ENCODE measurements at places on chromosomes 3 and 15. TPM values are rescaled to one million over a fixed set of nuclear protein-coding genes. Genes with fewer than 3 reads are reported as not detected.

- H3K27ac ChIP-seq: no peak overlapping the region
- no peak for DNase-seq
- H3K4me3 ChIP-seq: no peak overlapping the region
- no peaks in the 10 kb centered on the region for H3K36me3 ChIP-seq
- no peaks in the 10 kb centered on the region for H3K27me3 ChIP-seq
- H3K4me1 ChIP-seq: no peaks in the 10 kb centered on the region
Observed at GRCh38 chr15:90893175-90894090, 9.1 kb downstream of the FES start.

- peaks cover 10% of the 10 kb centered on the region for H3K4me1 ChIP-seq
- no peaks in the 10 kb centered on the region for H3K36me3 ChIP-seq
- no peak overlapping the region for H3K4me3 ChIP-seq
- no peak overlapping the region for H3K27ac ChIP-seq
Observed at GRCh38 chr15:70443486-70444273, 319.7 kb downstream of the UACA start.

- no peak overlapping the region for H3K27ac ChIP-seq
- no peak for DNase-seq
- no peaks in the 10 kb centered on the region for H3K4me1 ChIP-seq
Observed at GRCh38 chr15:68769702-68770101, 51.0 kb downstream of the ANP32A start.

DNA sequence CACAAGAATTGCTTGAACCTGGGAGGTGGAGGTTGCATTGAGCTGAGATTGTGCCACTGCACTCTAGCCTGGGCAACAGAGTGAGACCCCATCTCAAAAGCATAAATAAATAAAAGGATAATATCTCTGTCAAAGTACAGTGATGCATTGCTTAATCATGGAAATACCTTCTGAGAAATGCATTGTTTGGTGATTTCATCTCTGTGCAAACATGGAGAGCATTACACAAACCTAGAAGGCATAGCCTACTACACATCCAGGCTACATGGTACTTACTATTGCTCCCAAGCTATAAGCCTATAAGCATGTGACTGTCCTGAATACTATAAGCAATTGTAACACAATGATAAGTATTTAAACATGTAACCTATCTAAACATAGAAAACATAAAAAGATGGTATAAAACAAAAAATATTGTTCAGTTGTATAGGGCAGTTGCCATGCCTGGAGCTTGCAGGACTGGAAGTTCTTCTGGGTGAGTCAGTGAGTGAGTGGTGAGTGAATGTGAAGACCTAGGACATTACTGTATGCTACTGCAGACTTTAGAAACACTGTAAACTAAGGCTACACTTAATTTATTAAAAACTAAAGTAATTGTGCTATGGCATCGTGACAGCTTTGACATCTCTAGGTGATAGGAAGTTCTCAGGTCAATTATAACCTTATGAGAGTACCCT lies 93.6 kb upstream of the SNRPN start:
- DNase-seq: no peak
- no peaks in the 10 kb centered on the region for H3K27me3 ChIP-seq
- no peak overlapping the region for H3K4me3 ChIP-seq
- H3K36me3 ChIP-seq: no peaks in the 10 kb centered on the region
- no peaks in the 10 kb centered on the region for H3K4me1 ChIP-seq

GRCh38 chr3:158402590-158402989 lies 168.4 kb upstream of the MLF1 start:
- H3K4me1 ChIP-seq: no peaks in the 10 kb centered on the region
- no peak overlapping the region for H3K4me3 ChIP-seq
- no peak for DNase-seq
- H3K27ac ChIP-seq: no peak overlapping the region

- no peak overlapping the region for H3K27ac ChIP-seq
- no peaks in the 10 kb centered on the region for H3K27me3 ChIP-seq
- no peak overlapping the region for H3K4me3 ChIP-seq
- no peaks in the 10 kb centered on the region for H3K4me1 ChIP-seq
Observed at GRCh38 chr3:100288288-100288894, 27.6 kb downstream of the TBC1D23 start.

- DNase-seq: no peak
- no peaks in the 10 kb centered on the region for H3K4me1 ChIP-seq
- no peak overlapping the region for H3K4me3 ChIP-seq
- H3K36me3 ChIP-seq: no peaks in the 10 kb centered on the region
- H3K27me3 ChIP-seq: no peaks in the 10 kb centered on the region
Observed at GRCh38 chr3:85632921-85633320, 674.1 kb downstream of the CADM2 start.

DNA sequence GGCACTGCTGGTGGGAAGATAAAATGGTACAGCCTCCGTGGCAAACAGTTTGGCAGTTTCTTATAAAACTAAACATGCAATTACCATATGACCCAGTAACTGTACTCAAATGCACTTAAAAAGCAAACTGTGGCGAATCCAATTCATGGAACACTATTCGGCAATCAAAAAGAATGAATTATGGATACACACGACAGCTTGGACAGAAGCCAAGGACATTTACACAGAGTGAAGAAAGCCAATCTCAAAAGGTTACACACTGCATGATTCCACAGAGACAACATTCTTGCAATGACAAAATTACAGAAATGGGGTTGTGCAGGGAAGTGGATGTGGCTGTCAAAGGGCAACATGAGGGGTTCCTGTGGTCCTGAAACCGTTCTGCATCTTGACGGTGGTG lies 122.1 kb upstream of the IQSEC1 start:
- no peak overlapping the region for H3K27ac ChIP-seq
- DNase-seq: no peak
- H3K27me3 ChIP-seq: no peaks in the 10 kb centered on the region
- H3K36me3 ChIP-seq: no peaks in the 10 kb centered on the region
- no peak overlapping the region for H3K4me3 ChIP-seq

DNA sequence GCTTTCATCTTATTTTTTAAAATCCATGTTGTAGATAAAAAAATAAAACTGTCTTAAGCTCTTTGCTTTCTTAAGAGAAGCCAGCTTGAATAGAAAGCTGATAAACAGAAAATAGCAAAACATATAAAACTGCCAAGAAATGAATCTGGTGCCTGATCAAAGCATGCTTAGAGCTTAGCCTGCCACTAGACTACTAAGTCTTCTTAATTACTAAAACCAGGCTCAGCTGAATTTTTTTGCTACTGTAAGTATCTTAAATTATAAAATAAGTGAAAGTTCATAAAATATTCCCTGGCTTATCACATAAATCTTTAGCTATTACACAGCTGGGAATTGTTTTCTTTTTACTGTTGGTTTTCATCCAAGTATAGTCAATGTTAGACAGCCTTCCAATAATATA lies 803.9 kb downstream of the DIPK2A start:
- H3K27me3 ChIP-seq: no peaks in the 10 kb centered on the region
- no peak overlapping the region for H3K4me3 ChIP-seq
- no peaks in the 10 kb centered on the region for H3K36me3 ChIP-seq
- H3K27ac ChIP-seq: no peak overlapping the region
- no peak for DNase-seq

DNA sequence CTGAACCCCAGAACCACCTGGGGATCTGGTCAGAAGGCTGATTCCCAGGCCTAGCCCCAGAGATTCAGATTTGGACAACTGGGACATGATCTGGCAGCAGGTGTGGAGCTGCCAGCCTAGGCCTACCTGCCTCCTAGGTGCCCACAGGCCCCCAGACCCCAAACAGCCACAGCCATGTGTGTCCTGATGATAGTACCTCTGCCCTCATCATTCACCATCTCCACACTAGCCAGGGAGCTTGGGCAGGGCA lies 34.7 kb downstream of the HMCES start:
- DNase-seq: no peak
- H3K36me3 ChIP-seq: no peaks in the 10 kb centered on the region
- H3K4me3 ChIP-seq: no peak overlapping the region
- peaks cover 29% of the 10 kb centered on the region for H3K4me1 ChIP-seq

GRCh38 chr15:45399381-45400212 lies 21.3 kb upstream of the GATM start:
- H3K36me3 ChIP-seq: no peaks in the 10 kb centered on the region
- peak; percentile 49 for DNase-seq
- H3K4me3 ChIP-seq: no peak overlapping the region
- no peak overlapping the region for H3K27ac ChIP-seq
- H3K27me3 ChIP-seq: peaks cover under 1% of the 10 kb centered on the region

DNA sequence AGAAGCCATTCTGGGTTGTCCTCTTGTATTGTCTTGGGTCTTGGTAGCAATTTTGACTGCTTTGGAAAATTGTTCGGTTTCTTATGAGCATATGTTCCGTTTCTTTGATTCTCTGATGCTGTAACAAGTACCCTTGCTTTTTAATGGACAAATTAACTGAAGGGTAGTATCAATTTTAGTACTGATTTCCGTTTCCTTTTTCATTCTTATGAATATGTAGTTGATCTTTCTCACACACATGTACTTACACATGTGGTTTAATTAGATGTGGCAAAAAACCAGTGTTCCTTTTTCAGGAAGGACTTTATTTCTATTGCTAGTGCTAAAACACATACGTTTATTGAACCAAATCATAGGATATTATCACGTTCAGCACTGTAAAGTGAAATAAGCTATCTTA lies 119.1 kb downstream of the TCF12 start:
- DNase-seq: no peak
- H3K36me3 ChIP-seq: no peaks in the 10 kb centered on the region
- H3K4me1 ChIP-seq: peaks cover 21% of the 10 kb centered on the region

GRCh38 chr3:133934073-133934970 lies 38.6 kb upstream of the RAB6B start:
- no peak overlapping the region for H3K4me3 ChIP-seq
- no peak overlapping the region for H3K27ac ChIP-seq
- H3K36me3 ChIP-seq: no peaks in the 10 kb centered on the region
- no peaks in the 10 kb centered on the region for H3K27me3 ChIP-seq
- no peaks in the 10 kb centered on the region for H3K4me1 ChIP-seq

GRCh38 chr15:95825208-95825607 lies 505.3 kb upstream of the NR2F2 start:
- H3K27me3 ChIP-seq: no peaks in the 10 kb centered on the region
- no peaks in the 10 kb centered on the region for H3K36me3 ChIP-seq
- H3K27ac ChIP-seq: no peak overlapping the region
- DNase-seq: no peak
- H3K4me3 ChIP-seq: no peak overlapping the region
- no peaks in the 10 kb centered on the region for H3K4me1 ChIP-seq

DNA sequence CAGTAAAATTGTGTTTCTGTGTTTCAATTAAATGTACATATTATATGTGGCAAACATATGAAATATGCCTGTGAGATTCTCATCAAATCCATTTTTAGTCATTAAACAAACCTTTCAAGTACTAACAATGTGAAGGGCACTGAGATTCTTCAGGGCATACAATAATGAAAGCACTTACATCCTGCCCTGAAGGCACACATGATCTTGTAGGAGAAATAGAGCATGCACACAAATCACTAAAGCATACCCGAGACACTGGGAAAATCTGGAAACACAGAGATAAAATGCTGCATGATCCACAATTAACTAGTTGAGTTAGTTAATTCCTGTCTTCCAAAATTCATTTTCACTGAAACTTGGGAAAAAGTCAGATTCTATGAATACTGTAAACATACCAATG lies 810.5 kb upstream of the NECTIN3 start:
- DNase-seq: no peak
- no peak overlapping the region for H3K4me3 ChIP-seq
- no peak overlapping the region for H3K27ac ChIP-seq
- no peaks in the 10 kb centered on the region for H3K36me3 ChIP-seq

GRCh38 chr3:191253089-191253799 lies 54.2 kb downstream of the OSTN start:
- no peak for DNase-seq
- H3K4me1 ChIP-seq: no peaks in the 10 kb centered on the region

GRCh38 chr15:29633971-29634370 lies 188.3 kb downstream of the TJP1 start:
- no peaks in the 10 kb centered on the region for H3K4me1 ChIP-seq
- H3K36me3 ChIP-seq: no peaks in the 10 kb centered on the region
- no peak overlapping the region for H3K27ac ChIP-seq
- no peak overlapping the region for H3K4me3 ChIP-seq
- H3K27me3 ChIP-seq: no peaks in the 10 kb centered on the region

DNA sequence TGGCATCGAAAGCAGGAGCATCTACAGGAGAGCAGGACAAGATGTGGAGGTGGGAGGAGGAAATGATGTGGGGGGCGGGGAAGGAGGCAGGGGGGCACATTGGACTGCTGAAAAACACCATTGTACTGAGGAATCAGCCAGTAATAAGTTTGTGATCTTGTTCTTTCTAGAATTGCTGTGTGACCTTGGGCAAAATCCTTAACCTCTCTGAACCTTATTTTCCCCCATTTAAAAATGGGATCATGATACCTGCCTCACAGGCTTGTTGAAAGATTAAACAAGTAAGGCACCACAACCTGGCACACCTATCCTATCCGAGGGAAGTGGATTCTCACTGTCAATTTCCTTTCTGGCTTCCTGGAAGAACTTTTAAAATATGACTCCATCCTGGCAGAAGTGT lies 56.9 kb upstream of the ARRDC4 start:
- no peaks in the 10 kb centered on the region for H3K36me3 ChIP-seq
- no peaks in the 10 kb centered on the region for H3K4me1 ChIP-seq
- DNase-seq: no peak
- H3K27ac ChIP-seq: no peak overlapping the region
- H3K4me3 ChIP-seq: no peak overlapping the region

Gene GOLGA6L7
- not detected for polyA plus RNA-seq

Gene POPDC2
- 2.4 TPM for polyA plus RNA-seq

Gene SOX2
- not detected for polyA plus RNA-seq

Gene TIMP4
- polyA plus RNA-seq: not detected

Gene GOLGA8J
- polyA plus RNA-seq: not detected
